Endodermal cell (in vitro differentiated cells): ENCODE measurements at places on chromosomes 6 and 20. TPM values are rescaled to one million over a fixed set of nuclear protein-coding genes. Genes with fewer than 3 reads are reported as not detected.

Gene SYCP2
- total RNA-seq, result 1.1 and 1.2 TPM in 2 replicates

Gene ZNF391
- total RNA-seq, result 8.1 to 9.6 TPM (median 9.2 TPM) in 3 replicates

Gene KCNK16
- not detected in 2 replicates for total RNA-seq

Gene PRR18
- total RNA-seq, result 0.09 and 0.11 TPM in 2 replicates

Gene NFS1
- total RNA-seq, result 14.7 and 17.0 TPM in 2 replicates

Gene SPINT3
- not detected in 3 replicates for total RNA-seq

Gene ZNF334
- 17.9 and 21.1 TPM in 2 replicates for total RNA-seq

Gene AURKA
- total RNA-seq, result 61.9 to 88.7 TPM (median 85.9 TPM) in 3 replicates

Gene BHLHE23
- total RNA-seq, result not detected in 3 replicates

Gene WFDC2
- 508 to 994 TPM (median 580 TPM) in 3 replicates for total RNA-seq

Gene ECT2L
- not detected in 2 replicates for total RNA-seq

Gene PPIL6
- 2.2 and 2.3 TPM in 2 replicates for total RNA-seq

Gene GNAS-AS1
- total RNA-seq, result 7.6 and 9.3 TPM in 2 replicates

Gene PRRT1
- 2.0 and 2.7 TPM in 2 replicates for total RNA-seq

Gene ORC3
- 62.4 to 67.0 TPM (median 63.9 TPM) in 3 replicates for total RNA-seq

Gene MAS1
- total RNA-seq, result not detected in 2 replicates

Gene CNKSR3
- 5.6 and 5.9 TPM in 2 replicates for total RNA-seq

Gene SLC17A3
- not detected in 3 replicates for total RNA-seq

Gene WFDC13
- not detected in 2 replicates for total RNA-seq

Gene LINC00237
- not detected in 3 replicates for total RNA-seq

Gene PPP2R5D
- total RNA-seq, result 56.3 to 63.2 TPM (median 57.5 TPM) in 3 replicates

Gene GTSF1L
- not detected in 3 replicates for total RNA-seq

Gene RAMACL
- 1.5 and 2.5 TPM in 2 replicates for total RNA-seq

Gene TSBP1
- total RNA-seq, result not detected in 3 replicates

Gene CRIP3
- total RNA-seq, result 11.2 to 19.3 TPM (median 16.1 TPM) in 3 replicates

Gene CGAS
- 2.2 to 2.6 TPM (median 2.5 TPM) in 3 replicates for total RNA-seq

Gene MMP24OS
- total RNA-seq, result 37.6 and 38.8 TPM in 2 replicates

Gene NRSN1
- total RNA-seq, result not detected in 3 replicates

Gene MRAP2
- total RNA-seq, result 9.5 to 10.7 TPM (median 10.3 TPM) in 3 replicates

Gene PHF1
- 63.1 and 71.4 TPM in 2 replicates for total RNA-seq

Gene DACT2
- 39.9 and 44.0 TPM in 2 replicates for total RNA-seq

Gene SIGLEC1
- not detected in 2 replicates for total RNA-seq

Gene MAP1LC3A
- 41.6 and 42.9 TPM in 2 replicates for total RNA-seq

Gene PTCRA
- not detected in 3 replicates for total RNA-seq

Gene RAET1G
- not detected in 3 replicates for total RNA-seq

Gene EEF1A1
- total RNA-seq, result 11,064 and 11,075 TPM in 2 replicates
